Stimulated activated CD4-positive, alpha-beta T cell treated with anti-CD3 and anti-CD28 coated beads, Interleukin-1b, Interleukin-23, amount 100 ng/mL, for 4 hours (primary cell): ENCODE measurements at places on chromosomes 13 and 19.

GRCh38 chr19:40302224-40303011 is 17.3 kb upstream of the AKT2 start:
- DNase-seq, result no peak

GRCh38 chr19:14536926-14537692 is 7.7 kb downstream of the TECR start:
- DNase-seq, result peak; percentile 31

- DNase-seq, result no peak
Measured at GRCh38 chr13:21883713-21884112, 212.8 kb downstream of the FGF9 start.

DNA sequence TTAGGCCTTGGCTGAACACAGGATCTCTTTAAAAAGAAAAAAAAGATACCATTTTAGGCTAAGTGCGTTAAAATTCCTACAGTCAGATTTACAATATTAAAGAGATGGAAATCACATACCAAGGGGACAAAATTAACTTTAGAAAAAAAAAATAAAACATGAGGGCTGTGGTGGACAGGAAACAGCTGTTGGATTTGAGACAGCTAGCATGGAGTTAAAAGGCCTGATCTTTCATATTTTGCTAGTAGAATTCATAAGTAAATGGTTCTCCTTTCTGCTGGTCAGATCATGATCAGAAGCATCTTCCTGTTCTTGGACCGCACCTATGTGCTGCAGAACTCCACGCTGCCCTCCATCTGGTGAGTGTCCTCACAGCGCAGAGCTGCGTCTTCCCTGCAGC is 19.7 kb downstream of the CUL4A start:
- DNase-seq, result no peak

DNA sequence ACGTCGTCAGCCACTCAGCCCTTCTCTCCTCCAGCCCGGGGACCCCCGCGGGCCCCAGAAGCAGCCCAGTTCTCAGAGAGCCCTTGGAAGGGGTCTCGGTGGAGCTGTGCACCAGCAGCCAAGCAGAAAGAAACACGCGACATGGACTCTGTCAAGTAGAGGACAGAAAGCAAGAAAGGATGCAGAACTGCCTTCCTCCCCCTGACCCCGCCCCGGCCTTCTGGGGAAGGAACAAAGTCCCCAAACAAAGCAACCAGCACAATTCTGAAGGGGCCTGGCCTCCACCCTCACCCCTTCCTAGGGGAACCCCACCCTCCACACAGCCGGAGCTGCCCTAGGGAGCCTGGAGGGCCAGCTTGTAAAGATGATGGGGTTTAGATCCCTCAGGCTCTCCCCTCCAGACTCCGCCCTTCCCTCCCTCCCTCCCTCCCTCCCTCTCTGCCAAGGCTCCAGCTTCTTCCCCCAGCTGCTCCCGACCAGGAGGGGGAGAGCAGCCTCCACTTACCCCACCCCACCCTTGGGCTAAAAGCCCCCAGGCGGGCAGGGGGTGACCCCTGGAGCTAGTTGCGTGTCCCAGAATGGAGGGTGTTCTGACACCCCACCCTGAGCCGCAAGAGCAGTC is 7.8 kb downstream of the LYL1 start:
- DNase-seq, result no peak

- DNase-seq, result peak; percentile 72
Measured at GRCh38 chr19:49672131-49672919, 4.7 kb upstream of the PRMT1 start.

- no peak for DNase-seq
Measured at GRCh38 chr13:32824675-32825074, 191.5 kb upstream of the KL start.

- no peak for DNase-seq
Measured at GRCh38 chr13:92781965-92782690, 444.5 kb upstream of the GPC6 start.

DNA sequence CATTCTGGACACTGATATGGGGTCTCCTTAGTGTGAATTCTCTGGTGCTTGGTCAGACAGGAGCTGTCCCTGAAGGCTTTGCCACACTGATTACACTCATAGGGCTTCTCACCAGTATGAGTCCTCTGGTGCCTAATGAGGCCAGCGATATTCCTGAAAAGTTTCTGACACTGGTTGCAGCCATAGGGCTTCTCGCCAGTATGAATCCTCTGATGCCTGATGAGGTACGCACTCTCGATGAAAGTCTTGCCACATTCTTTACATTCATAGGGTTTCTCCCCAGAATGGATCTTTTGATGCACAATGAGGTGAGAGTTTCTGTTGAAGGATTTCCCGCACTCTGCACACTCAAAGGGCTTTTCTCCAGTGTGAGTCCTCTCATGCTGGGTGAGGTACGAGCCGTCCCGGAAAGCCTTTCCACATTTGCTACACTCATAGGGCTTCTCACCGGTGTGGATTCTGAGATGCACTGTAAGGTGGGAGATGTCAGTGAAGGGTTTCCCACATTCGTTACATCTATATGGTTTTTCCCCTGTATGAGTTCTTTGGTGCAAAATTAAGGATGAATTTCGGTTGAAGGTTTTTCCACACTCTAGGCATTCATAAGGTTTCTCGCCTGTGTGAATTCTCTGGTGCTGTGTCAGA is 22.4 kb downstream of the ZNF329 start:
- no peak for DNase-seq

DNA sequence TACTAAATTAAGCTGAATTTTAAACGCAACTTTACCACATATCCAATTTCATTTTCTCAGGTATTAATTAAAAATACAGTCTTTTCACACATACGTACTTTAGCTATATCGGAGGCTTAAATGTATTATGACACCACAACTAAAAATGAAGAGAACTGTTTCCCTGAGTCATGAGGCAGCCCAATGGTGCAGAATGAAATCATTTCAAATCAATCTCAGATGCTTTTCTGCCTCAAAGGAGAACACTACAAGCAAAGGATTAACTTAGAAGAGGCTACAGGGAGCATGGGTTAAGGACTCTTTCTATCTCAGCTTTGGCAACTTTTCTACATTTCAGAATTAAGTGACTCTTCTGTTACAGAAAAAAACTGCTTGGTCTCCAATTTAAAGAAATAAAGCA is 516.3 kb upstream of the HTR2A start:
- DNase-seq, result no peak

DNA sequence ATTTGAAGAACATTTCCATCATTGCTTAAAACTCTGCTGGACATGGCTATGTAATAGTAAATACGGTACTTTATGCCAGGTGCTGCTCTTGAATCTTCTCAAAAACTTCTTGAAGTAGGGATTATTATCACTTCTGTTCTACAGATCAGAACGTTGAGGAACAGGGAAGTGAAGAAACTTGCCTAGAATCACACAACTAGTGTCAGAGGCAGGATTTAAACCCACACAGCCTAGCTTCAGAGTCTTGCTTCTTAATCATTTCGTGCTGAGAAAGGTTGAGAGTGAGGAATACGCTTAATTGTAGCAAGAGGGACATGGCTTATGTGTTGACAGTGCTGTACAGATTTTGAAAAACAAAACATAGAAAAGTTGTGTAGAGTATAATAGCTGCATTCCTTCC is 13.5 kb downstream of the TM9SF2 start:
- no peak for DNase-seq

- DNase-seq, result no peak
Measured at GRCh38 chr13:112918266-112918665, 50.7 kb upstream of the MCF2L start.

GRCh38 chr19:52453324-52454094 is at the start of gene ZNF578:
TSS of gene ZNF578 (plus strand) at chr19:52453553. CDS start at chr19:52501846, 48,293 bp downstream.
- peak; percentile 52 for DNase-seq

GRCh38 chr13:99723878-99724277 is 222.6 kb downstream of the TM9SF2 start:
- no peak for DNase-seq

DNA sequence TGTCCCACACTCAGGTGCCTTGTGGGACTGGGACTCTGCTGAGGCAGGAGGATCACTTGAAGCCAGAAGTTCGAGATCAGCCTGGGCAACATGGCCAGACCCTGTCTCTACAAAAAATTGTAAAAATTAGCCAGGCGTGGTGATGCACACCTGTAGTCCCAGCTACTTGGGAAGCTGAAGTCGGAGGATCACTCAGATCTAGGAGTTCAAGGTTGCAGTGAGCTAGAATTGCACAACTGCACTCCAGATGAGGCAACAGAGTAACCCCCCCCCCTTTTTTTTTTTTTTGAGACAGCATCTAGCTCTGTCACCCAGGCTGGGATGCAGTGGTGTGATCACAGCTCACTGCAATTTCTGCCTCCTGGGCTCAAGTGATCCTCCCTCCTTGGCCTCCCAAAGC is 11.0 kb upstream of the SYDE1 start:
- no peak for DNase-seq

GRCh38 chr13:23392313-23392712 is 41.2 kb downstream of the SACS start:
- no peak for DNase-seq

- DNase-seq, result no peak
Measured at GRCh38 chr19:40056505-40056904, 474 bp upstream of the ZNF780B start.

- no peak for DNase-seq
Measured at GRCh38 chr13:98681049-98681448, 71.4 kb downstream of the SLC15A1 start.

DNA sequence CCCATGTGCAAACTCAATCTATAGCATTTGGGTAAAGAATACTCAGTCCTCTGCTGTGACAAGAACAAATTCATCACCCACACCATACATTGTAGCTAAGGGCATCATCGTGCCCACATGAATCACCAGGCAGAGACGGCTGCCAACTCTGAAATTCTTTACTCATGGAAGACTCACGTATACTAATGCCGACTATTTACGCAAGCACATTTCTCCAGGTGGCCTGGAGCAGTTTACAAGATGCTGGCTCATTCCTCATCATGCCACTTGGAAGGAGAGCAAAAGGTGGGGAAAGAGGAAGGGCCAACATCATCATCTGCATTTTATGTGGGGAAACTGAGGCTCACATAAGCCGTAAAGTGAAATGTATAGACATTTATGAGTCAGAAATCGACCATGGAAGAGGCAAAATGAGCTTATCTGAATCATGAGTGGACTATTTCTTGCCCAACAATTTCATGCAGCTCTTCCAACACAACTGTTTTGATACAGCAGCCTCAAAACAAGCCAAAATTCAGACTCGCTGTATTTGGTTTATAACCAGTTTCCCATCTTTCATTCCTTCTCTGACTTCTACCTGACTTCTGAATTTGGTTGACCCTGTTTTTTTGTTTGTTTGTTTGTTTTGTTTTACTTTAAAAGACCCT is 213.9 kb upstream of the SERP2 start:
- DNase-seq, result no peak

- no peak for DNase-seq
Measured at GRCh38 chr13:31747966-31748365, 8.6 kb downstream of the RXFP2 start.

GRCh38 chr13:73223372-73223781 is 164.6 kb downstream of the KLF5 start:
- DNase-seq, result no peak

GRCh38 chr19:1862068-1862423 is 1.3 kb downstream of the KLF16 start:
- no peak for DNase-seq

DNA sequence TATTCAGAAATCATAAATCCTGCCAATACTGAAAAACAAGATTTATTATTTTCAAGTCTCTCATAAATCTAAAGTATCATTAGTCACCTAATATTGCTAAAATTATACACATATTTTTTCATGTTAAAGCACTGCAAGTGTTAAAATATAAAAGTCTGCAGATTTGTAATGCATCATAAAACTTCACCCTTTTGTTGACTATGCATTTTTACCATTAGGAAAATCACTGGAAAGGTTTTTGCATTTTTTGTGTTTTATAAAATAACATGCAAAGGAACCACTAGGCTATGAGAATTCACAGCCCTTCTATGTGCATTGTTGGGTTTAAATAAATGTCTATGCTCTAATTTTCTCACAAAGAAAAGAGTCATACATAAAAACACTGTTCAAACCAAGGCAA is 407.3 kb downstream of the DACH1 start:
- DNase-seq, result no peak

- no peak for DNase-seq
Measured at GRCh38 chr19:21593502-21593901, 88.1 kb downstream of the ZNF429 start.

GRCh38 chr13:80072231-80072630 is 268.7 kb downstream of the SPRY2 start:
- DNase-seq, result no peak

DNA sequence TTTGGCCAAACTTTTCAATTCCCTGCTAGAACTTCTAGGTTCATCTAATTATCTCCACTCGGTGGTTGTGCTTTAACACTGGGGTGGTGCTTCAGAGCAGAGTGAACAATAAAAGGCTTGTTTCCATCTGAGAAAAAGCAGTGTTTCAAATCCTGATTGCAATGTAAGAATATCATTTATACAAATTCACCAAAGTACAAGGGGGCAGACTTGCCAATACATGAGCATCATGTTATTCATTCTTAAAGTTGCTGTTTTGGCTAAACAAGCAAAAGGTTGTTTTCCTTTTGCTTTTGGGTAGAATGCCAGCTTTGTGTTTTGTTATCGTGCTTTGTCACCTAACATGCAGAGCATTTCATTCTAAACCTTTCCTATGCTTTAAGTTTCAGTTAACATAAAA is 78.5 kb upstream of the UBAC2 start:
- no peak for DNase-seq

- no peak for DNase-seq
Measured at GRCh38 chr13:102402290-102402689, 442 bp upstream of the FGF14 start.

DNA sequence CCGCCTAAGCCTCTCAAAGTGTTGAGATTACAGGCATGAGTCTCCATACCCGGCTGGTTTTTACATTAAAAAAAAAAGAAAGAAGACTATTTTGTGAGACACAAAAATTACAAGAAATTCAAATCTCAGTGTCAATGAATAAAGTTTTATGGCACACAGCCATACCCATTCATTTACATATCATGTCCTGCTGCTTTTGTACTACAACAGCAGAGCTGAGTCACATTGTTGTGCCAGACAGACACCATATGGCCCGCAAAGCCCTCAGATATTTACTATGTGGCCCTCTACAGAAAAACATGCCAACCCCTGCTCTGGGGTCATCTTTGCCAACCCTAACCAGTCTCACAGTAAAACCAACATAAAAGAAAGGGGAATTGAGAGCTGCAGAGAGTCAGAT is 5.3 kb downstream of the SMIM7 start:
- DNase-seq, result no peak

DNA sequence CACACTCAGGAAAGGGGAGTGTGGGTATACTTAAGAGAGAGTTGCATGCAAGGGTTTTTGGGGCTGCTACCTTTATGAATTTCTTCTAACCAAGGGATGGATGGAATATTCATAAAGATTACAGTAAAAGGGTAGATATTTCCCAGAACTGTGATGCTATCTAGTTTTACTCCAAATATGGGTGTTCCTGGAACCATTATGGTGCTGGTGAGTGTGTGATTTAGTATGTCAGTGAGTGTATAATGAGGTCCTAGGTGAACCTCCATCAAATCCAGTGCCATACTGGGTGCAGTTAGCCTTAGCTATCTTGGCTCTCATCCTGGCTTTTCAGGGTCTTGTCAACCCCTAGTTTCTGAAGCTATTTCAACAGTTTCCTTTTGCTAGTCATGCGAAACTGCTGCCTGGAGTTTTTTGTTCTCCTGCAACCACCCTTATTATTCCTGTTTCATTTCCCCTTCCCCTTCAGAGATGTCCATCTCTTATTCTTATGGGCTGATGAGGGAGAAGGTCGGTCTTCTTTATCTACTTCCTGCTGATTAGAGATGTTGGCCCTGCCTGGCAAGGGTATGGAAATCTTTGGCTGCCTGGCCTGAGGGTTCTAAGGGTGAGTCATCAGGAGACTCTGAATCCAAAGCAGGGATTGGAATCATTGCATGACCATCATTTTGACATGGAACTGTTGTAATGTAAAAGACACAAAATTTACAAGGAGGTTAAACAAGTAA is 202.3 kb downstream of the NBEA start:
- no peak for DNase-seq
